ENCODE measurements at places on chromosomes 12 and 14.
A peak's percentile ranks its signal among the peaks of the same experiment; 100 is the strongest.

DNA sequence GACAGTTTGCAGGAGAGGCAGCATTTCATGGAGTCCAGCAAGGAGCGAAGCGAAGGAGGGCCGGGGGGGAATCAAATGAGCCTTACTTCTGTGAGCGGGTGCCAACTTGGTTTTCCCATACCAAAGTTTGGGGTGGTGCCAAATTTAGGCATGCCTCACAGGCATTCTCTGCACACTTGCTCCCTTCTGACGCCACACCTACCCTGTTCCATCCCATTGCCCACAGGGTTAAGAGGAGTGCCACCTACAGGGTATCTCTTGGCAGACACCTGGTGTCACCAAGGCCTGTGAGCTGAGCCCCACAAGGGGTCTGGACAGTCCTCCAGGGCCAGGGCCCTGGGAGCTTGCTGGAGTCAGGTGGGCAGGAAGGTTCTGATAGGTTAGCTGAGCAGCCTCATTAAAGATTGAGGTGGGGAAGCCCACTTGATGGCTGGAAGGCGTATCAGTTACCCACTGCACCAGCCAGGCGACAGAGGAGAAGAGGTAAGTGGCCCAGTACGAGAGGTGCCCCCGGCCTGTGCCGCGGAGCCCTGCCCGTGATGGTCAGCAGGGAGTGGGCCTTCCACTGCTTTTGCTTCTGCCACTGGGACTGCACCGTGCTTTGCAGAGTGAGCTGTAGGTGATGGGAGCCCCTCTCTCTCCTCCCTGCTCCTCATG, 45.2 kb downstream of the DEGS2 start:
- DNase-seq = no peak

DNA sequence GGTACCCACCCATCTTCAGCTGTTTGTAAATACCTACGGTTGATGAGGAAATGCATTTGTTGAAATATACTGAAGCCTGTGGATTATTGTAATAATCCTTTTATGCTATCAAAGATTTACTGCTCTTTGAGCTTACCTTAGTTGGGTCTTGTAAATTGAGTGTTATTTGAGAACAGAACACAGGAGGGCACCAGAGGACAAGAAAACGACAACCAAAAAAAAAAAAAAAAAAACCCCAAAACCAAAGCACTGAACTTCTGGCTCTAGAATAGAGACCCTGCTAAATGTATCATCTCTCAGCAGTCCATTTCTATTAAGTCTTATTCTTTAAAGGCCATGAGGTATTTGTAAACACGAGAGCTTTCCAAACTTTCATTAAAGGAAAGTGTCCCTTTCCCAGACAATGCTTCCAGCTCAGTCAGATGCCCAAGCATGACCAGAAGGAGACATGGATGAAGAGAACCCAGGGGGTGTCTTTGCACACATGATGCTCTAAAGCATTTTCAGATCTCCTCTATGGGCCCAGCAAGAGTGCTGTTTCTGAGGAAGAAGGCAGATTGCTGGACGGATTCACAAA, 763.9 kb downstream of the NRXN3 start:
- DNase-seq = no peak

DNA sequence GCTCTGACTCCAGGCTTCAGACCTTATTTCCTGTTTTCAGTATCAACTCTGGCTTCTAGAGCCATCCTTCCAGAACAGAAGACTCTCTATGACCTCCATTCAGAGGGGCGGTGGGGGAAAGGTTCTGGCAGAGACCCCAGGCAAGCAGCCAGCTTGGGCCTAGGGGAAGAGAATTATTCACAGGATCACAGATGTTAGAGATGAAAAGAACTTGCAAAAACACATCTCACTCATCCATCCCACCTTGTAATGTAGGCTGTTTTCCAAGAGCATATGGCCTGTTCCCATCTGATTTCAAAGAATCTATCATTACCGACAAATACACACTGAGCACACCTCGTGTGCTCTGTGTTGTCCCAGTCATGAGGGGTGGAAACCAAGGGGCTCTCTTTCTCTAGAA, 131.9 kb downstream of the GRIN2B start:
- DNase-seq = no peak

DNA sequence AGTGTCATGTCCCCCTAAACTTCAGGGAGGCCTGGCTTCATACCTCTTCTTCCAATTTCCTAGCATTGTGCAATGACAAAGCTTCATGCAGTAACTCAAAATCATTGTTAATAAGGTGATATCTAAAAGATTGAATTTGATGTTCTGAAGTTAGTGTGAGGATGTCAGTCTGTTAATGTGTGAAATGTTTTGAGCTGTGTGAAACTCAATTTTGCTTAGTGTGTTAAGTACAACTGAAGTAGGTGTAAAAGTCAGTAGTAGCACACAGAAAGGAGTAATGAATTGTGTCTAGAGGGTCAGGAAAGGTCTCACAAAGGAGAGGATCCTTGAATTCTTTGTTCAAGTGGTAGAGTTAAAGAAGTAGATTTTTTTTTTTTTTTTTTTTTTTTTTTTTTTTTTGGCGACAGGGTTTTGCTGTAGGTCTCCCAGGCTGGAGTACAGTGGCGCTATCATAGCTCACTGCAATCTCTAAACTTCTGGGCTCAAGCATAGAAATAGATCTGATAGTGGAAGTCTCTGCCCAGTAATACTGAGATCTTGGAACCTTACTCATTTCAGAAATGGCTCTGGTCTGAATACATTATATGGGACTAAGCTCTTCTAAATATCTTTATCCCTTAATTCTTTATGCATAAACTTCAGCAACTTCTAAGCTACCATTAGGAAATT, 63.9 kb downstream of the FUT8 start:
- no peak for DNase-seq

- no peak for DNase-seq
Observed at GRCh38 chr14:28681681-28682080, 84.9 kb upstream of the FOXG1 start.

GRCh38 chr12:642633-643474, 20.4 kb downstream of the NINJ2 start:
- peak; percentile 89 for DNase-seq

DNA sequence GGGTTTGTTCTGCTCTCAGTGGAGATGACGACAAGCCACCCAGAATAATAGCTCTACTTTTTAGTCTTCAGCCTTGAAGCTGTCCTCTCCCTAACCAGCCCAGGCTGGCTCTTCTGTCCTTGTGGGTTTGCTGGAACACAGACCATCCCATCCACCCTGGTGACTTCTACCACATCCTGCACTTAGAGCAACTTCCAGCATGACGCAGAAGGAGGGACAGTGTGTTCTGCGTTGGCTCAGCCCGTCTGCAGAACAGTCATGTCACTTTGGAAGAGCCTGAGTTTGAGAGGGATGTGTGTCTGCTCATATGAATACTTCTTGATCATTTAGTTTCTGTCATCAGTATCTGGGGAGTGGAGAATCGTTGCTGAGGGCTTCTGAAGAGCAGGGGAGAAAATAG, 198.0 kb downstream of the CACNA1C start:
- DNase-seq = no peak

DNA sequence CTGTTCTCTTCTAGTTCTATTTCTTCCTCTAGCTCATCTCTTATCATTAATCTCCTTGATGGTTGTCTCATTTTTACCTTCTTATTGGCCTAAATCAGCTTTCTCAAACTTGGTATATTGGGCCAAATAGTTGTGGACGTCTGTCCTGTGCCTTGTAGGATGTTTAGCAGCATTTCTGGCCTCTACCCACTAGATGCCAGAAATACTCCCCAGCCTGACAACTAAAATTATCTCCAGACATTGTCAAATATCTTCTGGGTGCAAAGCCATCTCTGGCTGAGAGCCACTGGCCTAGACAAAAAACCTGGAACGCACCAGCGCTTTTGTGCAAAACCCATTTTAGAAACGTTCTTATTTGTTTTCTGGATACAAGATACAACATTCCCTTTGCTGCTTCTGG, 38.8 kb upstream of the LRRC10 start:
- DNase-seq = no peak

GRCh38 chr12:120376009-120376408, 7.0 kb upstream of the MSI1 start:
- no peak for DNase-seq

DNA sequence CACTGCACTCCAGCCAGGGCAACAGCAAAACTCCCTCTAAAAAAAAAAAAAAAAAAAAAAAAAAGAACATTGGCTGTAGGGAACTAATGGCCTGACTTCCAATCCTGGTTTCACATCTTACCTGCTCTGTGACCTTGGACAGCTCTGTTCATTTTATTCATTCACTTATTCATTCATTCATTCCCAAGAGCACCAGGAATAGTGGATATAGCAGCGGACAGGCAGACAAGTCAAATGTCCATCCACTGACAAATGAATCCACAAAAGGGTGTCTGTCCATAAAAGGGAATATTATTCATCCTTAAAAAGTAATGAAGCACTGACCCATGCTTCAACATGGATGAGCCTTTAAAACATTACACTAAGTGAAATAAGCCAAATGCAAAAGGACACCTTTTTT, 27.6 kb upstream of the C12orf76 start:
- DNase-seq = no peak

DNA sequence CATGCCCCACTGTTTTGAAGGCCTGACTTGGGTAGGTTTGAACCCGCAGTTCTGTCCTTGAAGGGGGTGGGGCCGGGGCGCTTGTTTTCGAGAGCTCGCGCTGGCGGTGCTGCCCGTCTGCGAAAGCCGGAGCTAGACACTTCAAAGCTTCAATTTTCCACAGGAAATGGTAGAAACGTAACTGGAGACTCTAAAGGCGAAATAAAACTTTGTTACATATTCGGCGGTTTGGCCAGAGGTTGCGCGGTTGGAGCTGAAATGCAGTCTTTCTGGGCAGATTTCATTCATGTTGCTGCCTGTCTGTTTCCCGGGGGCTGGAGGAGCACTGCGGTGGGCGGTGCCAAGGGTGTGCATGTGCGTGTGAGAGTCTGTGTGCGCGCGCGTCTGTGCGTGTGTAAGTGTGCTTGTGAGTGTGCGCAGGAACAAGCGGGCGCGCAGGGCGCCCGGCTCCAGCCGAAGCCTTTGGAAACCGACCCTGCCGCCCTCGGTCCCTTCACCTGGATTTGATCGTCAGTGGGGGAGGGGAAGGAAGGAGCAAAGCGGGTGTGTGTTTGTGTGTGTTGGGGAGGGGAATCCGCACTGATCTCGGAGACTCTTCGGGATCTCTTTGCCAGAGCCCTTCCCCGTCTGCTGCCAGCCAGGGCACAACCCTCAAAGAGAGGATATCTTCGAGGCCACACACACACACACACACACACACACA, 227.7 kb upstream of the CRY1 start:
- DNase-seq = peak; percentile 78

DNA sequence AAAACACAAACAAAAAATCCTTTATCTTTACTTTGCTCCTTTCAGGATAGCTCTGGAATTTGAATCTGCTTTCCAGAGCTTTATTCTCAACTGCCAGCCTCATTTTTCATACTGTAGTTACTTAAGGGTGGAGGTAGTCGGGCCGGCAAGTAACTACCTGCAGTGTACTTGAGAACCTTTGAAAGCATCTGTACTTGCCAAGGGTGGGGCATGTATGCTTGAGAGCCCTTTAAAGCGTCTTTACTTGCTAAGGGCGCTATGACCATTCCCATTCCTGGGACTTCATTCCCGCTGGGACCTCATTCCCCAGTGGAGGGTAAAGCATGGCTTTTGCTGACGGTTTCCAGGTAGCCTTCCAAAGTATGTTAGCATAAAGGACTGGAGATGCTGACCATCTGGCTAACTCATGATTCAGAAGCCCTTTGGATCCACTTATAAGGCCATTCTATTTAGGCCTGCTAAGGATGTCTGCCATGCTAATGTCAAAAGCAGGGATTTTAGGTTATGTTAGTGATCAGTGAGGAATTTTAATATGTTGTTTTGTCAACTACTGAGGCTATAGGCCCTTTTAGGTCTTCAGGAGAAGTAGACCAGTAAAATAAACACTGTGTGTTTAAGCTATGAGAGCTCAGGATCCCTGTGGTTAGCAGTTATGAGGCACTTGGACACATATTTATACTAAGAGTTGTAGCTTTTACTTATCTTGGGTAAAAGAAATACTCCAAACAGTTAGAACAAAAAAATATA, 74.9 kb downstream of the CRADD start:
- DNase-seq = no peak

DNA sequence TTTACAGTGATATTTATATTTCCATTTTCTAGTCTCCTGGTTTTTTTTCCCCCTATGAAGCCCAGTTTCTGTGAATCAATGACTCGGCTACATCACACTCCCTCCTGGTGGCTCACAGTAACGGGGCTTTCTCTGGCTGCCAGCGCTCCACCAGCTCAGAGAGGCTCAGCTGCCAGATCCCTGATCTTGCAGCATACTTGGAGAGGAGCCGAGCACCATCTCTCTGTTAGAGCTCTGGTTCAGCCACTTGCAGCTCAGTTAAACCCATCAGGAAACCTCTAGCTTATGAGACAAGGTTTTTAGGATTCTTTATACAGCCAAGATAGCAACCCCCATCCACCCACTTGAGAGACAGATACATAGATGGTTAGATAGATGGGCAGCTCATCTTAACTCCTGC, 74.6 kb downstream of the CIT start:
- DNase-seq = no peak

DNA sequence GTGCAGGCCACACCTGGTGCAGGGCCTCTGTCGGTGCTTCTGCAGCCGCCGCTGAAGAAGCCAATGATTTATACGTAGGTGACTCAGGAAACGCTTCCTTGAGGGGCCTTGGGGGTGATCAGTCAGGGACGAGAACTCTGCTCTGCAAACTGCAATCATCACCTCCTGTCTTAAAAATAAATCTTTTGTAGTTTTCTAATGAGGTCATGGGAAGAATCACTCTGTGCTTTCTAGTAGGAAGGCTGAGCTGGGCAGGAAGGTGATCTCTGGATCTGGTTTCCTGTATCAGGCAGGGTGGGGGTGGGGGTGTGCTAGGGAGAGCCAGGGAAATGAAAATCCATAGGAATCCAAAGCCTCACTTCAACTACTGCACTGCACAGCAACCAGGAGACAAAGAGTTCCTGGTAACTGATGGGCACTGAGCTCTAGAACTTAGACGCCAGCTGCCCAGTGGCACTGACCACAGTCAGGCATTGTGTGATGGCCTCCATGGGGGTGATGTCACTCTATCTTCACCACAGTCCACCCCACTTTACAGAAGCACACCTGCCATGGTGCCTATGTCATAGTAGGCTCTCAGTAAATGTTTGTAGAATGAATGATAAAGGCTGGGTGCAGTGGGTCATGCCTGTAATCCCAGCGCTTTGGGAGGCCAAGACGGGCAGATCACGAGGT, 292.4 kb upstream of the PWP1 start:
- DNase-seq = no peak

All from activated T-cell treated with anti-CD3 and anti-CD28 coated beads, Interleukin-2, amount 50 U/mL, for 72 hours (primary cell).